ENCODE measurements at places on chromosomes 1 and 21.

GRCh38 chr1:202143011-202143767, 1.3 kb downstream of the ARL8A start:
- DNase-seq = no peak

DNA sequence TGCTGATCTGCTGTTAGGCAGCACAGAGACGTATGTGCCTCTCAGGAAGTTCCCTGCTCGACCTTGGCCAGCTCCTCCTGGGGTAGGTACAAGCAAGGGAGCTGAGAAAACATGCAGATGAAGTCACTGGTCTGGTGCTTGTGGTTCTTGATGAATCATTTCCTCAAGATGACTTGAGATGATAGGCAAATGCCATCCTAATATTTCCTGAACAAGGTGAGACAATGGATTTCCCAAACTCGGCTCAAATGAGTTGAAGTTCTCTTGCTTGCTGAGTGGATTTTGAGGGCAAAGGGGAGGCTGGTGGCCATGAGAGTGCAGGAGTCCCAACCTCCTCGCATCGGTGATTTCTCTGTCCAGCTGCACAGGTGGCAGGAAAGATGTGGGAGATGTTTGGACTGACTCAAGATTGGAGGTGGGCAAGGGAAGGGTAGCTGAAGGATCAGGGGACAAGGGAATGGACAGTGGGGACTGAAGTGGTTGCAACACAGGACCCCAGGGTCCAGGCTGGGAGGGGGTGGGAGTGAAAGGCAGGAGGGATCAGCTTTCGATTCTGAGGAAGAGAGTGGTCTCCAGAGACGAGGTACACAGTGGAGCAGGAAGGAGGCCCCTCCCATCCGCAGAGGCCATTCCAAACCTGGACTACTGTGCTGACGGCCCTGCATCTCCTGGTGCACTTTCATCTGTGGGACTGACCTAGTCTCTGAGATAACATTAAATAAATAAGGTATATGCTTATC, 63.9 kb downstream of the CAPN2 start:
- no peak for DNase-seq

GRCh38 chr1:115983584-115983983, 7.3 kb downstream of the SLC22A15 start:
- DNase-seq = no peak

DNA sequence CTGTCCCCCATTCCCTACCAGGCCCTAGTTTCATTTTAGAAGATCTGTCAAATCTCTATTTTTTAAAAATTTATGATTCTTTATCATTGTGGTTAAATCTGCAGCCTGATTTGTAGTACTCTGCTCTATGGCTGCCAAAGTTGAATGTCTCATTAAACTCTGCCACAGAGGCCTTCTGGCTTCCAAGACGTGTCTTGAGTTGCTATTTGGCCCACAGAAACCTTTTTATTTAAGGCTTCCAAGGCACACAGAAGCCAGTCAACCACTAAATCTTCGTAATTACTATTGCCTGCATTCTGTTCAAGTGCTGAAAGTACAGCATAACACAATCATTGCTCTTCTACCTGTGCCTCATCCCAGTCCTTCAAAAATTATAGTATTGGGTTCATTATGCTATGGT, 971.0 kb downstream of the NCAM2 start:
- no peak for DNase-seq

DNA sequence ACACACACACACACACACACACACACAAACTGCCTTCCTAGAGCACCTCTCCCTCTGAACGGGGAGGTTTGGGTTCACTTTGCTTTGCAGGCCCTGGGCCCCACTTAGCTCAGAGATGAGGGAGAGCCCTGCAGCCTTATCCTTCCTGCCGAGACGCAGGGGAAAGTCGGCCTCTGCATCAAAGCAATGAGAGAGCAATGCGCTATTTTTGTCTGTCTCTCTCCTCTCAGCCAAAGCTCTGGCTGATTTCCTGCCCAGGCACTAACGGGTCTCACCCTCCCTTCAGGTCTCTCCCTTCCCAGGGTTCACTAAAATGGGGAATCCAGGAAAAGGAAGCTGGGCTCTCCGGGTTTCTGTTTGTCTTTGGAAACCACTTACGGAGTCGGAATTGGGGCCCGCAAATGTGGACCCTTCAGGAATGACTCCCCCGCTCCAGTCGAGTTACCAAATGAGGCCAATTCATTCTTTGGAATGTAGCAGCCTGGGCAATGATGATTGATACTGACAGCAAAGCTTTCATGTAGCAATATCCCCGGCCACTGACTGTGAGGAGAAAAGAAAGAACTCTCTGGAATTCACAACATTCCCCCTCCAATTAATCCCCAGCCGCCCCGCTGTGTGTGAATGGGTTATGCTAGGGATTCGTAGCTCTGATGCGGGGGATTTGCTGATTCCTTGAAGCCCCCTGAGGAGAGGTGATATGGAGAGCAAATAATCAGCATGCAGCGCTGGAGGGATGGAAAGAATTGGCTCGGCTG, 61.5 kb upstream of the WLS start:
- DNase-seq = no peak

GRCh38 chr1:90045853-90046563, 51.1 kb downstream of the ZNF326 start:
- no peak for DNase-seq

- DNase-seq = no peak
Measured at GRCh38 chr1:56370513-56370912, 208.8 kb downstream of the PLPP3 start.

GRCh38 chr1:59238333-59238934, 58.5 kb upstream of the FGGY start:
- DNase-seq = no peak

- DNase-seq = no peak
Measured at GRCh38 chr21:16588433-16588860, 858.7 kb downstream of the USP25 start.

GRCh38 chr1:212315907-212316306, 30.7 kb downstream of the PPP2R5A start:
- DNase-seq = no peak

DNA sequence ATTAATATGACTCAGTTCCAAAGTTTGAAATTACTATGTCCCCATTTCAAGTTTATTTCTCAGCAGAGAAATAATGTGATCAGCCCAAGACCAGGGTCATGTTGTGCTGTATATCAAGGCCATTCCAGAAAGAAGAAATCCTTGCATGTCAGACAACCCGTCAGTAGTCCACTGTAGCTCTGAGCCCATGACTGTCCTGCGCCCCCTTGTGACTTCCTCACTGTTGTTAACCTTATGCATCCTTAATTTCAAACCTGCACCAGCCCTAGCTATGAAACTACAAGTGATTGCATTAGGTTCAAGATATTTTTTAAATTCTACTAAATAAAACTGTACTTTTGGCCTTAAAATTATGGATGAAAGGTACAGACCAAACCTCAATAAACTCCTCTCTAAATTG, 133.0 kb downstream of the LRRC7 start:
- DNase-seq = no peak

- DNase-seq = no peak
Measured at GRCh38 chr1:114342376-114342775, 168.6 kb downstream of the TRIM33 start.

DNA sequence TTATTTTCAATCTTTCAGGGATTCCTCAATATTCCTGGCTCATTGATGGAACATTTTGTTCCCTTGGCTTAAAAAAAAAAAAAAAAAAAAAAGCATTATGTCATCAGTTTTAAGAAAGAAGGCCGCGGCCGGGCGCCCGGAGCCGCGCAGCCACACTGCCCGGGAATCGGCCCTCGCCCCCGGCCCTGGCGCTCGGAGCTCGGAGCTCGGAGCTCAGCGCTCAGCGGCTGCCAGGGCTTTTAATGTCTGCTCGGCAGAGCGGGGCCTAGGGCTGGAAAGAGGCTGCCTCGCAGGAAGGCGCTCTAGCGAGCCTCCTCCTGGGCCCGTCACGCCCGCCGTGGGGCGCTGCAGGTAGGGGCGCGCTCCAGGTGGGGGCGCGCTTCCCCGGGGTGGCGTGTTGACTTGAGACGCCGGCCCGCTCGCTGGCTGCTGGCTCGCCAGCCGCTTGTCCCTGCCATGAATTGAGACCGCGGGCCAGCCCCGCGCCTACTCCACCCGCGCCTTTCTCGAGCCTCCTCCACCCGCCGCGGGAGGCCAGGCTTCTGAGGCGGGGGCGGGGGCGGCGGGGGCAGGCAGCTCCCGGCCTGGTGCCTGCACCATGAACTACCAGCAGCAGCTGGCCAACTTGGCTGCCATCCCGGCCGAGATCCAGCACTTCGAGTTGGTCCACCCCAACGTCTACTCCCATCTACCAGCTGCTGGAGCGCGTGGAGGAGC, 5.4 kb upstream of the TDRD5 start:
- DNase-seq = no peak

DNA sequence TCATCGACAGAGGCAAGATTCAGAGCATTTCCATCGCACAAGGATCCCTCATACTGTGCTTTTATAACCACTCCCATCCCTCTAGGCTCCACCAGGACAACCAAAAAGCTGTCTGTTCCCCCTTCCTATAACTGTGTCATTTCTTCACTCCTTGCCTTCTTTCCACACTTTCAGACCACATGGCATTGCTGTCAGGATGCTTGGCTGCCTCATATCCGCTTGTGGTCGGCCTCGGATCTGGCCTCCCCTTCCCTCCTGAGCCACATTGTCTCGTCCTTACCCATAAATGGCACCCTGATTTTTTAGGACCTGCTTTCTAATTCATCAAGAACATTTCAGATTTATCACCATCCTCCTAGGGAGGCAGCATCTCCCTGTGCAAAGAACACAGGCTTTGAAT, 80.5 kb downstream of the HIVEP3 start:
- no peak for DNase-seq

DNA sequence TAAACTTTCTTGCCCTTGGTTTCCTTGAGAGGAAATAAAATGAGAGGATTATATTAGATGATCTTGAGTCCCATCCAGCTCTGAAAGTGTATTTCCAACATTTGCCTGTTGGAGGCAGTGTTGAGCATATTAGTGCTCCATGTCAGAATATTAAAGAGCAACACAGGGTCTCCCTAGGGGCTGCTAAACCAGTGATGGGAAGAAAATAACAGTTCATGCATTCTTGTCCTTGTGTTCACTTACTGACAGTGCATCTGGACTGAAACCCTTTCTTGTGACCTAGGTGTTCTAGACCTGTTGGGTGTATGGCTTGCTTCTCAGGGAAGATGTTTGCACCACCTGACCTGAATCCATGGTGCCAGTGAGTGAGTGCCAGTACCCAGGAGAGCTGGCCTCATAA, 124.7 kb upstream of the KIAA0040 start:
- DNase-seq = no peak

DNA sequence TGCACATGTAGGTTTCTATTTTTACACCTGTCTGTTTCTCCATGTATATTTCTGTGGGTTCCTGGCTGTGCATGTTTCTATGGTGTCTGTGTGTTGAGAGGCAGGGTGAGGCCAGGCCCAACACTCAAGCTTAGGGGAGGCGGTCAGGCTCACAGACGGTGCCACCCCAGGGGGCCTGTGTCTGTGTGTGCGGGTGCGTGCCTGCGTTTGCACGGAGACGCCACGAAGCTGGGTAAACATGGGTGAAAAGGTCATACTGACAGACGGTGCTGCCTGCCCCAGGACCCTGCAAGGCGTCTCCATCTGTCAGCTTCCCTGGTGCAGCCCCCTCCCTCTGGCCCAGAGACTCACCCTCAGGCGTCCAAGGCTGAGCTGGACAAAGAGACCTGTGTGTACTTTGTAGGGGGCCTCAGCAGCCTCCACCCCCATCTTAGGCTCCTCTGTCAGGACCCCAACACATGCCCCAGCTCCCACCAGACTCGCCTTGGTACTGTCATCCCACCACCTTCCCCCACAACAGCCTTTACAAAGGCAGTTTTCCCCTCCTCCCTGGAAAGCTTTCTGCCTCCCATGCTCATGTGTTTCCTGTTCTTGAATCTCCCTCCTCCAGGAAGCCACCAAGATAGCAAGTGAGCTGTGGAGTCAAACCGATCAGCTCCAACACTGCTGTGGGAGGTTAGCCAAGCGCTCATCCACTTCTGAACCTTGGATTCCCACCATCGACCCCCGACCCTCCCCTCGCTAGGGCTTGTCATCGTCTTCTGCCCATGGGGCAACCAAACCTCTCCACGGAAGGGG, 34.1 kb downstream of the PTPRF start:
- no peak for DNase-seq

DNA sequence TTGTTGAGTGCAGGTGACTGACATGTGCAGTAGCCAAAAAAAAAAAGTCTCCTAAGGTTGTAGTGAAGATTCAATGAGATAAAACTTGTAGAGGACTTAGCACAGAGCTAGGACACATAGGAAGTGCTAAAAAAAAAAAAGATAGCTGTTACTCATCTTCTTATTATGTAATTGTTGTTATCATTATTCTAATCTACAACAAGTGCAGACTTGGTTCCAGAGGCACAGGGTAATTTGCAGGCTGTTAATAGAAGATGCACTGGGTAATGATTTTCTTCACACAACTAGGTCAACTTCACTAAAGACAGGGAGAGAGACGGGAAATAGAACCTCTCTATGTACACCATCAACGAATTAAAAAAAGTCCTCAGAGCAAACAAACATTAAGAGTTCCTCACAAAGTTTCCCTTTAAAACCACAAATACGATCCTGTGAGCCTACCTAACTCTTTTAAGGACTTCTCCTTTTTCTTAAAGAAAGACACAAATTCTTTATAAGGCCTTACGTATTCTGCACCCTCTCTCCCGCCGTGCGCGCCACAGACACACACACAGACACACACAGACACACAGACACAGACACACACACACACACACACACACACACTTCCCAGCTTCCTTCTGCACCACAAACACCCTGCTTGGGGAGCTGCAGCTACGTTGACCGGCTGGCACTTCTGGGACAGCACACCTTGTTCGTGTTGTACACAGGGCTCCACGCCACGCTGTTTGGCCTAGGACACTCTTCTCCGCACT, 49.8 kb upstream of the GADD45A start:
- DNase-seq = no peak

- DNase-seq = no peak
Measured at GRCh38 chr1:197994907-197995407, 77.8 kb downstream of the LHX9 start.

DNA sequence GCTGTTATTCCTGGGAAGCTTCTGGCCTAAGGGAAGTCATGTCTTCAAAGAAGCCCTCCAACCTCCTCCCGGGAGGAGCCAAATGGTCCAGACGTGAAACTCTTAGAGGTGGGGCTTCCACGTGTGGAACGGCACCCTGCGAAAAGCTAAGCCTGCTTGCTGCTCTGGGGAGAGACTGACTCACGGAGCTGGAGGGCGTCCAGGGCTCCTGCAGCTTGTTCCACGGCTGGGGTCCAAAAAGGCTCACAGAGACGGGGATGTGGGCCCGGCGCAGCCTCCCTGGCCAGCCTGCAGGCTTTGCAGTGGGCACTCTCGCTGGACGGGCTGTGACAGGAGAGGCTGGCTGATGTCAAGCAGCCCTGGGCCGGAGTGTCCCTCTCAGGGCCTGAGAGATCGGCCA, 105.1 kb downstream of the COLGALT2 start:
- no peak for DNase-seq

- no peak for DNase-seq
Measured at GRCh38 chr1:33328817-33329216, 7.9 kb upstream of the A3GALT2 start.

GRCh38 chr1:118948846-118949245, 39.3 kb downstream of the TBX15 start:
- no peak for DNase-seq

- DNase-seq = no peak
Measured at GRCh38 chr1:24884751-24885150, 45.3 kb downstream of the RUNX3 start.

Measured in activated T-helper 1 cell treated with anti-CD3 and anti-CD28 coated beads, Interleukin-2, amount 50 U/mL, for 16 hours (primary cell).